ENCODE measurements at places on chromosomes 16 and 17.

- no peak for DNase-seq
Observed at GRCh38 chr17:17132746-17133145, 73.4 kb downstream of the PLD6 start.

- DNase-seq, result peak; percentile 14
Observed at GRCh38 chr17:7439462-7440112, at the start of gene FGF11. Gene FGF11, plus strand, starts transcription at chr17:7439512. Its CDS starts 109 bp downstream, at chr17:7439621.

DNA sequence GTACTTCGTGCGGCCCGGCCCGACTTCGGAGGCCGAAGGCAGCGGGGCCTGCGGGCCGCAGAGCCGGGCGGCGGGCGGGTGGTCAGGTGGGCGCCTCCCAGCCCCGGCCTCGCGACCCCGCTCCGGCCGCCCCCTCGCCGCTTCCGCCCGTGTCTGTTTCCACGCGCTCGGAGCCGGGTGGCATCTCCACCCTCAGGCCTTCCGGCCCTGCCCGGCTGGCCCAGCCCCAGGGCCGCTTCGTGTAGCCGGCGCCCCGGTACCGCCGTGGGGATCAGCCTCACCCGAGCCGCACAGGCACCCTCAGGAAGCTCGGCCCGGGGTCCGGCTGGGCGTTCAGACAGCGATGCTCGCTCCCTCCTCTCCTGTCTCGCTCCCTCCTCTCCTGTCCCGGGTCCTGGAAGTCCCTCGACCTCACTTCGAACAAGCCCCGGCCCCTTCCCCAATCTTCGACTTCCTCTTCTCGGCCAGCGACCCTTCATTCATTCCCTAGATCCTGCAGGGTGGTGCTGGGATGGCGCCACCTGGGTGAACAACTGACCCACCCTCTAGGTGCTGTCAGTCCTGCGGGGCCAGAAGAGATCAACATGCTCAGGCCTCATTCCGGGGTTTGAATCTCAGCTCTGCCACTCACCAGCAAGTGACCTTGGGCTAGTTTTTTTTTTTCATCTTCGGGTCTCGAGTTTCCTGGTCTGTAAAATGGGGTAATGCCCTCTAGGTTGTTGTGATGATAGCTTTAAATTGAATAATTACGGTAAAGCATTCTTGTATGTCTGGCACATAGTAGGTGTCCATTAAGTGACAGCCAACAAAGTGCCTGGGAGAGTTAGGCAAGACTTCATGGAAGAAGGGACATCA, 610 bp downstream of the VPS4A start:
- peak; percentile 40 for DNase-seq

DNA sequence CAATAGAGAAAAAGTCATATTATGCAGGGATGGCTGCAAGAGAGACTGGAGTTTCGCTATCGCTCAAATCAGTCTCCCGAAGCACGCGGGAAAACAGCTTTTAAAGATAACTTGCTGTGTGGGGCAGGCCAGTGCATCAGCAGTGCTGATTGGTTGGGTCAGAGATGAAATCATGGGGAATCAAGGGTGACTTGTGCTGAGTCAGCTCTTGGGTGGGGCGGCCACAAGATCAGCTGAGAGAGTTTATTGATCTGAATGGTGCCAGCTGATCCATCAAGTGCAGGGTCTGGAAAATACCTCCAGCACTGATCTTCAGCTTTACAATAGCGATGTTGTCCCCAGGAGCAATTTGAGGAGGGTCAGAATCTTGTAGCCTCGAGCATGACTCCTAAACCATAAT, 430.5 kb downstream of the RBFOX1 start:
- no peak for DNase-seq

DNA sequence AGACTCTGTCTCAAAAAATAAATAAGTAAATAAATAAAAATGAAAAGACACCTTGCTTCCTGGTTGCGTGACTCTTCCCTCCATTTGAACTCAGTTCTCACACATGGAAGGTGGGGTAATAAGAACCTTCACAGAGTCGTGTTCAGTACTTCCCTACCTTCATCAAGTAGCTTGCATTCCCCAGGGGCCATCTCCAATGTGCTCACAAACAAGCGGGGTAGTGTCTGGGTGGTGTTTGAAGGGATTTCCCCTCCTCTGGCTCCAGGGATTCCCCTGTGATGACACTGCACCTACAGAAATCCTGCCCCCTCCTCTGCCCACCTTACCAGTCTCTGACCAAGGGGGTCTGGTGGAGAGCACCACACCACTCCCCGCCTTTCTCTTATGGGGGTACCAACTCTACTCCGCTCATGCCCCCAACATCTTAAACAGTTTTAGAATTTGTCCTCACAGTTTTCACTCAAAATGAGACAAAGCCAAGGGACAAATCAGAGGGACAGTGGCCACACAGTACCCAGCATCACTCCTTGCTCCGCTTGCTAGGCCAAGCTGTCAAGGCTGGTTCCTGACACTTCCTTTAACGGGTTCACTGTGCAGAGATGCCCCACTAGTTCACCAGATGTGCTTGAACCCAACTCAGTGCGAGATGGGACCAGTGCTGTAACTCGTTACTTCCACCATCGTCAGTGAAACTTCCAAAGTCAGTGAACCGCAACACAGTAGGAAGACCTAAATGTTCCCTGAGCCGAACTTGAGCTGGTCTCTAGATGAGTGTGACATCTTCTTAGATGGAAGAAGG, 69.1 kb downstream of the COPRS start:
- no peak for DNase-seq

DNA sequence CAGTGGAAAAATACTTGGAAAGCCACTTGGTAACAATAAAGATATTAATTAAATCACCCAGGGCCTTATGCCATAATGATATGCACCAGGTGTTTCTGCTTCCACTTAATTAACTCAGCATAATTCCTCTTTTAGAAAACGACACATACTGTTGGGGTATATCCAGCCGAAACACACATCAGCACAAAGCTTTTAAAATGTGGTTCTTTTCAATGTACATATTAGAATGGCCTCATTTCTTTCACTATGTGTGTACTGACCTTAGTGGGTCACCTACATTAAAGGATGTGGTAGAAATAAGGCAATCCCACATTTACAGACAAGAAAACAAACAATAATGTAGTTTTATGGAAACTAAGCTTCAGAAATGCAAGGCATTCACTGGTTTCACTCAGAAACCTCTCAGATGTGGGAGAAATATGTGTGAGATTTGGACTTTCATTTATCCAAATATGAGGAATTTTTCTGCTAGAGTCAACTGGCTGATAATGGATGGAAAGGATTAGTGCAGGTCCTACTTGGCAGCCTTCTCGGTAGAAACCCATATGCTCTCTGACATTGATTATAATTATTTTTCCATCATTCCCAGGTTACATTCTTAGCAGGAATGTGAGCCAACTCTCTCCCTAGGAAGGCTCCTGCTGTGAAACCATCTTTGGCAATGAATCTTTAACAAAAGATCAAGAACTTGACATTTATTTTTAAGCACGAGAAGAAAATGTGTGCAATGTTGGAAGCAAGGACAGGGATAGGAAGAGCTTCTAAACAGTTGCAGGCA, 66.7 kb upstream of the DHX40 start:
- DNase-seq, result no peak

GRCh38 chr17:49254066-49254465, 23.5 kb upstream of the PHOSPHO1 start:
- DNase-seq, result no peak

All from stimulated activated CD4-positive, alpha-beta T cell treated with anti-CD3 and anti-CD28 coated beads, Interleukin-2, amount 100 ng/mL, for 24 hours (primary cell).